ENCODE measurements at places on chromosomes 2 and 18. TPM values are rescaled to one million over a fixed set of nuclear protein-coding genes. Genes with fewer than 3 reads are reported as not detected.

Gene CGREF1
- 1.5 TPM for total RNA-seq

Gene VAMP8
- total RNA-seq = 125 TPM

Gene LAMA1
- not detected for total RNA-seq

Gene TTN
- total RNA-seq = 11.0 TPM

Gene NOSTRIN
- not detected for total RNA-seq

Gene SLC38A11
- not detected for total RNA-seq

Gene DSG1
- total RNA-seq = not detected

Gene CABLES1
- 2.1 TPM for total RNA-seq

Gene DSEL
- total RNA-seq = 0.08 TPM

Gene LRATD1
- total RNA-seq = not detected

Gene CPS1
- total RNA-seq = not detected

Gene AQP12B
- total RNA-seq = not detected

Gene TMEM178A
- not detected for total RNA-seq

Gene SYT4
- not detected for total RNA-seq

Gene ERMN
- total RNA-seq = 3.1 TPM

All from activated naive CD4-positive, alpha-beta T cell treated with anti-CD3 and anti-CD28 coated beads, Interleukin-2, amount 10 ng/mL, durations not matched to agents 5 hours and 36 hours (primary cell).